Activated naive CD4-positive, alpha-beta T cell treated with Interleukin-2 at 50 U/mL for 16 hours (primary cell): ENCODE measurements at places on chromosomes 1 and 21.

GRCh38 chr1:180597520-180597919 is 34.3 kb upstream of the XPR1 start:
- DNase-seq = no peak

DNA sequence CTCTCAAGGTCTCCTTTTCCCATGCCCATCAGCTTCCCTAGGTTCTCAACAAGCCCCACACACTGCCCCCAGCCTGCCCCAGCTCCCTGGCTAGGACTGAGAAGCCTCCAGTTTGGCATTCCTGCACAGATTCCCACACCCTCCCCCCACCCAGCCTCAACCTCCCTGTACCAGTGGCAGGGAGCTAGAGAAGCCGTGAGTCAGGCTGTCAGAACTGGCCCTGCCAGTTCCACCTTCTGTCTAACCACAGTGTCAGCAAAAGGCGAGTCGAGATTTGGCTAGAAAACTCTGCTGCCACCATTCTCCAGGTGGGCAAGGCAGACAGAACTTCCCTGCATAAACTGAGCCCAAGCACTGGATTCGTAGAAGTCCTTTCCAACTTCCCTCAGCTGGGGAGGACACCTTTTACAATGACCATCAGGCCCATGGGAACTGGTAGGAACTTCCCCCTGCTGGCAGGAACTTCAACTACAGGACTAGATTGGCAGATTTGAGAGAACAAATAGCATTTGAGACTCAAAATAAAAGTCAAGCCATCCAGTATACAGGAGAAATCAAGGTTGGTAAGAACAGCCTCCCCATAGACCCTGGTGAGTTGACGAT is 31.0 kb downstream of the TNNT2 start:
- no peak for DNase-seq

- DNase-seq = no peak
Observed at GRCh38 chr1:5725855-5726585, 266.2 kb downstream of the NPHP4 start.

DNA sequence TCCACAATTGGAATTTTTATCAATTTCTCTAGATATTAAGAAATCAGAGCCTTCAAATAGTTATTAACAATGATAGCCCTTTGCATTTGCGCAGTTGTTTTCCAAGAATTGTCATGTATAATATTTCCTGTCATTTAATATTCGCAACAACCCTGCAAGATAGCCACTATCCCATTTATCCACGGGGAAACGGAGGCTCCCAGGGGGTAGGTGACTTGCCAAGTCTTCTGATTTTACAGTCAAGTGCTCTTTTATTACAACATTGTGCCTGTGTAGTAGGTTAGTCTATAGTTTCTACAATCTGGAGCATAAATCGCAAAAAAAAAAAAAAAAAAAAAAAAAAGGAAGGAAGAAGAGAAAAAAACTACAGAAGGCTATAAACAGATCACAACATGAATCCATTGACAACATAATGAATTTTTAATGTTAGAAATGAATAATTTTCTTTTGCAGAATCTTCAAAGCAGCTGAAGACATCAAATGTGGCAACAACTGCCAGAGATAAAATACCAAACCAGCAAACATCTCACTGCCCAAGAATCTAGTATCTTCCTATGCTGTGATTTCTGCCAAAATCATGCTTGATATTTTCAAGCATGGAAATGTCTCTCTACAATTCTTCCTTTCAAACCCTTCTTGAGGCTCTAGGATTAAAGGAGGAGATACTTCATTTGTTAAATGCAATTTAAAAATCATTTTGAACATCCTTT is 125.5 kb downstream of the PTPN14 start:
- DNase-seq = no peak

DNA sequence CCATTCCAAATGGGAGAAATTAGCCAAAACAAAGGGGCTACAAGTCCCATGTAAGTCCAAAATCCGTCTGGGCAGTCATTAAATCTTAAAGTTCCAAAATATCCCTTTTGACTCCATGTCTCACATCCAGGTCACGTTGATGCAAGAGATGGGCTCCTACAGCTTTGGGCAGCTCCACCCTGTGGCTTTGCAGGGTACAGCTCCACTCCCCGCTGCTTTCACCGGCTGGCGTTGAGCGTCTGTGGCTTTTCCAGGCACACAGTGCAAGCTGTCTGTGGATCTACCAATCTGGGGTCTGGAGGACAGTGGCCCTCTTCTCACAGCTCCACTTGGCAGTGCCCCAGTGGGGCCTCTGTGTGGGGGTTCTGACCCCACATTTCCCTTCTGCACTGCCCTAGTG is 130.2 kb downstream of the TPR start:
- DNase-seq = no peak

DNA sequence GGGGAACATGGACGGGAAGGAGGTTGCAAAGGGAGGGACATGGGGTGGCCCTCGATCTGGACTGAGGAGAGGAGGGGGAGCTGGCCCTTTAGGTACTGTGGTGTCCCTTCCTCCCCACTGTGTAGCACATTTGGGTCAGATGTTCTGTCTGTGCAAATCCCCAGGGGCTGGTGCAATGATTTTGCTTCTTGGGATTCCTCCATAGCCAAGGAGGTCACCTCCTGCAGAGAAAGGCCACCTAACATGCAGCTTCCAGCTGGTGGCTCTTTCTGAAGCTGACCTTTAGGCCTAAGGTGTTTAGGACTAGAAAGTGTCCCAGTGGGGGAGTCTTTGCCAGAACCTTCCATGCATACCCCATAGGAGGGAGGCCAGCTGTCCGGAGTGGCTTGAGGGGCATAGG is 9.0 kb upstream of the MYOM3 start:
- DNase-seq = no peak

- DNase-seq = no peak
Observed at GRCh38 chr1:205570796-205571537, 60.8 kb downstream of the ELK4 start.
